Stimulated activated naive CD8-positive, alpha-beta T cell treated with anti-CD3 and anti-CD28 coated beads, Interleukin-15, amount 100 ng/mL, for 72 hours (primary cell): ENCODE measurements at places on chromosomes 3 and 15.

DNA sequence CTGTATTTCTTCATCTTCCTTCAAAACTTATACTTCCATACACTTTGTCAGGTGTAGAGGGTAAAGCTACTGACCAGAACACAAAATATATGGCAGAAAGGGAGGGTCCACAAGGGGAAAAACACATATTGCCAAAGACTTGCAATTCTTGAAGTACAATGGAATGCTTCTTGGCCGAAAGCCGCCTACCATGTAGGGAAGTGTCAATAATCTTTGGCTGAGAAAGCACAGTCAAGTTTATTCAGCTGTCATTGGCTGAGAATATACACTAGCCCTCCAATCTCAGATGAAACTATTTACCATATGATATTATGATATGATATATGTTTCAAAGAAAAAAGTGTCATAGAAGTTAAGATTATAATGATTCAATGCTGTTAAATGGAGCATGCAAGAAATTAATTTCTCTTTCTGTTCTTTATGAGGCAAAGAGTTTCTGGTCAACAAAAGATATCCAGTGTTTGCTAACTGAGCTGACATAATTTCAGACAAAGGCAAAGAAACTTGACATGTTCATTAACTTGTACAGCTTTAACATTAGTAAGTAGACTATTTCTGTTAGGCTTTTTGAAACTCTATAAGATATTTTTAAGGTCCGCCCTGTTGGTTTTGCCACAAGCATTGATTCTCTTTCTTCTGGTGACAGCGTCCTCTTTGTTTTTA, 89.0 kb upstream of the LPP start:
- DNase-seq = no peak

GRCh38 chr3:124552224-124552623, 178.0 kb upstream of the UMPS start:
- DNase-seq = no peak

DNA sequence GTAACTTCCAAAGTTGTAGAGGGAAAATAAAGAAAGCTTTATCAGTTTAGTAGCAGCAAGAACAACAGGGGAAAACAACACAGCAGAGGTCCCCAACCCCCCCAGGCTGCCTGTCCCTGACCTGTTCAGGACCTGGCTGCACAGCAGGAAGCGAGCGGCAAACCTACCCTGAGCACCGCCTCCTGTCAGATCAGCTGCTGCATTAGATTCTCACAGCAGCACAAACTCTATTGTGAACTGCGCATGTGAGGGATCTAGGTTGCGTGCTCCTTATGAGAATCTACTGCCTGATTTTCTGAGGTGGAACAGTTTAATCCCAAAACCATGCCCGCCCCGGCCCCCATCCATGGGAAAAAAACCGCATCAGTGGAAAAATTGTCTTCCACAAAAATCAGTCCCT, 40.3 kb downstream of the USP50 start:
- no peak for DNase-seq

DNA sequence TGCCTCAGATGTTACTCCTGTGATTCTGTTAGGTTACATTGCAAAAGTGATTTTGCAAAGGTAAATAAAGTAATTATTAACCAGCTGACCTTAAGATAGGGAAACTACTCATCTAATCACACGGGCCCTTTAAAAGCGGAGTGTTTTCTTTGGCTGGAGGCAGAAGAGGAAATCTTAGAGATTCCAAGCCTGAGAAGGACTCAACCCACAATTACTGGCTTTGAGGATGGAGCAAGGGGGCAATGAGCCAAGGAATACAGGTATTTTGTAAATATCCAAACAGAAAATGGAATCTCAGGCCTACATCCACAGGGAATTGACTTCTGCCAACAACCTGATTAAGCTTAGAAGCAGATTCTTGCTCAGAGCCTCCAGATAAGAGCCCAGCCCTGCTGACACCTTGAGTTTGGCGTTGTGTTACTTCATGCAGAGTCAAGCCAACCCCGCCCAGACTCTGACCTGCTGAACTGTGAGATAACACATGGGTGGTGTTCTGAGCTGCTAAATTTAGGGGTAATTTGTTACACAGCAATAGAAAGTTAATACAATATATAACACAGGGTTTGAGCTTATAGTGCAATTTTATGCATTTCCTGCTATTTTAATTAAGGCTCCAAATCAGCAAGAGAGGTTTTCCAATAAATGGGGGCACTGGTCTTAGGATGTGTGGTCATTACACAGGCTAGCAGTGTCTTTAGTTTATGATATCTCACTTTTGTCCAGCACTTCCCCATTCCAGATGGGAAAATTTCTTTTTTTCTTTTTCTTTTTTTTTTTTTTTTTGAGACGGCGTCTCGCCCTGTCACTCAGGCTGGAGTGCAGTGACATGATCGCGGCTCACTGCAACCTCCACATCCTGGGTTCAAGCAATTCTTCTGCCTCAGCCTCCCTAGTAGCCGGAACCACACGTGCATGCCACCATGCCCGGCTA, 19.5 kb downstream of the NFKBIZ start:
- no peak for DNase-seq
